ENCODE measurements at places on chromosomes 3 and 15.

GRCh38 chr3:45915059-45915439 lies 28.2 kb upstream of the CXCR6 start:
- no peak for DNase-seq

- no peak for DNase-seq
Observed at GRCh38 chr3:132325103-132325606, 7.9 kb downstream of the ACP3 start.

DNA sequence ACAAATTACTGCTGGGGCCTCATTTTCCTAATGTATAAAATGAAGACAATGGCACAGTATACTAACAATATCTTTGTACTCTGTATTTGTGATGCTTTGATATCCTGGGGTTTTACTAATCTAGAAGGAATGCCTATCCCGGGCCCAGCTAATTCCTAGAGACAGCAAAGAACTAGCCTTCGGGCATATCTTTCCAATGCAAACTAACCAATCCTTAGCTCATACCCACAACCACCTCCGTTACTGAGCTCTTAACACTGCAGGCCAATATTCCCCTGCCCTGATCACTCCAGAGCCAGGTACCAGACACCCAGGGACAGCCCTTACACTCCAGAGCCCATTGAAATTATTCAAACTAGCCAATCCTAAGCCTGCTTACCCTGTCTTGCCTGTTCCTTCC lies 309.0 kb downstream of the ULK4 start:
- no peak for DNase-seq

DNA sequence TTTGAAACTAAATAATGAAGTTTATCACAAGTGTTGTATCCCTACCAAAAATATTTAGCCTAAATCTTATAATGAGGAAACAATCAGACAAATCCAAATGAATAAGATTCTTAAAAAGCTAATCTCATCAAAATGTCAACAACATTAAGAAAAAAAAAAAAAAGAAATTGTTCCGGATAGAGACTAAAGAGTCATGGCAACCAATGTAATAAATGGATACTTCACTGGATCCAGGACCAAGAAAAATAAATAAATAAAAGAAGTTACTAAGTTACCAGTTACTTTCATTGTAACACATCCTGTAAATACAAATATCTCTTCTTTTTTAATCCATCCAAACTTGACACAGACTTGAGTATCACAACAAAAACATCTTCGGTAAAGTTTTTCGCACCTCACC lies 607 bp downstream of the MRPL47 start:
- DNase-seq, result peak; percentile 23

- no peak for DNase-seq
Observed at GRCh38 chr3:128439226-128439625, 27.5 kb downstream of the DNAJB8 start.

DNA sequence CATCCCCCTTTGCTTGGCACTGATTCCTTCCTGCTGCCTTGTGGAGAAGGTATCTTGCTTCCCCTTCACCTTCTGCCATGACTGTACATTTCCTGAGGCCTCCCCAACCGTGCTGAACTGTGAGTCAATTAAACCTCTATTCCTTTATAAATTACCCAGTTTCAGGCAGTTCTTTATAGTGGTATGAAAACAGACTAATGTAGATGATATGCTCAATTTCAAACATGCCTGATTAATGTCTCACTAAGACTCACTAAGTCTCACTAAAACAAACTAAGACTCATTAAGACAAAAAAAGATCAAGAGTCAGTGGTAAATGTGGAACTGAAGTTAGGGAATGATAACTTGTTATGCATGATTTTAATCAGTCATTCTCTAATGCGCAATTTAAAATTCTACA lies 606.6 kb downstream of the RBMS3 start:
- DNase-seq, result no peak

DNA sequence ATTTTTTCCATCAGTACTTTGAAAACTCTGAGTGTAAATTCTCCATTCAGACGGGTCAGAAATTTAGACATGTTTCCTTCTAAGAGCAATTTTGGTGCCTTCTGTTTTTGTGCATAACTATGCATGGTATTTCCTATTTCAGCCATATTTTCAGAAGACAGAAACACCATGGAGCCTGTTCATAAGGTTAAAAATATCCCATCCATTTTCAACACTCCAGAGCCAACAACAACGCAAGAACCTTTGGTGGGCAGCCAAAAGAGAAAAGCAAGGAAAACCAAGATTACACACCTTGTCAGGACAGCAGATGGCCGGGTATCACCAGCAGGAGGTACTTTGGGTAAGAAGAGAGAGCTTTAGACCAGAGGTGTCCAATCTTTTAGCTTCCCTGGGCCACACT lies 275.6 kb downstream of the BBX start:
- no peak for DNase-seq

All from Kasumi-1 (cell line).